NCI-H446 (cell line): ENCODE measurements at places on chromosomes 11 and 22.
A peak's percentile ranks its signal among the peaks of the same experiment; 100 is the strongest.

DNA sequence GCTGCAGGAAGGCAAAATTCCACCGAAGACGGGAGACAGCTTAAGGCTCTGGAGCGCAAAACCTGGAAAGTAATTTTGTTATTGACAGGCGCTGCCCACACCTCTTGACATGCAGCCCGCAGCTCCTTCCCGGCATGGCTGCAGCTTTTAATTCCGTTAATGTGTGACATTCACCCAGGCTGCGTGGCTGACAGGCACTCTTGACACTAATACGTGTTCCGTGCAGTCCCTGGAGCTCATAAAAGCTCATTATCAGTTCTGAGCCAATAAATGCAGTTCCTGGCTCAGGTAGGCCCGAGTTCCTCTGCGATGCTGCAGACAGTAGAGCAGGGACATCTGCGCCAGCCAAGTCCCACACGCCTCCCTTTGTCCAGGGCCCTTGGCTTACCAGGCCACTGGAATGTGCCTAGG is 34.8 kb downstream of the TSPAN18 start:
- DNase-seq: no peak

DNA sequence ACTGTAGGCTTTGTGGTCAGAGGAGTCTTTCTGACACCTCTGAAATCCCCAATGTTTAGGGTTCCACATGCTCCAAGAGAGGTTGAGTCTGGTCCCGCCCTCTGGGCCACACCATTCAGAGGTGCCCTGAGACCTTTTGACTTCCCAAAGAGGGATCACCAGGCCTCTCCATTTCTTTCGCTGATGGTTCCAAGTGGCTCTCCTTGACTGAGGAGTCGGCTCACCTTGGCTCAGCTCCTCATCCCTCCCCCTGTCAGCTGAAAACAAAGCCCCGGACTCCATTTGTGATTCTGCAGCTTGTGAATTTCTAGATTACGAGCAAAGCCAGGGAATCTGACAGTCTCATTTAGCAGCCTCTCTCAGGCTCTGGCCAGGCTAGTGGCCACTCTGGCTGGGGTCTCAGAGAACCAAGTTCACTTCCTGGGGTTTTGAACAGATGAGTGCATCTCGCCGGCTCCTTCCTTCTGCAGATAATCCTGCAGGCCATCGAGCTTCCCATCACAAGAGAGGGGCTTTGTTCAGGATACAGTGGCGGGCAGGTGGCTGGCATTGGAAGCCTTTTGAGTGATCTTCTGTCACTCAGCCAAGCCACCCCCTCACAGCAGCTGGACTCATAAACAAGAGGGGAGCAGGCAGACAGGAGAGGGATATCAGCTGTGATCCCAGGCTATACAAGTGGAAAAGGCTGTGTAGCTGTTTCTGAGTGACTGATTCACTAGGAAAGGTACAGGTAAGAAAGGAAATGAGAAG is 102.9 kb downstream of the TRIM29 start:
- no peak for DNase-seq

DNA sequence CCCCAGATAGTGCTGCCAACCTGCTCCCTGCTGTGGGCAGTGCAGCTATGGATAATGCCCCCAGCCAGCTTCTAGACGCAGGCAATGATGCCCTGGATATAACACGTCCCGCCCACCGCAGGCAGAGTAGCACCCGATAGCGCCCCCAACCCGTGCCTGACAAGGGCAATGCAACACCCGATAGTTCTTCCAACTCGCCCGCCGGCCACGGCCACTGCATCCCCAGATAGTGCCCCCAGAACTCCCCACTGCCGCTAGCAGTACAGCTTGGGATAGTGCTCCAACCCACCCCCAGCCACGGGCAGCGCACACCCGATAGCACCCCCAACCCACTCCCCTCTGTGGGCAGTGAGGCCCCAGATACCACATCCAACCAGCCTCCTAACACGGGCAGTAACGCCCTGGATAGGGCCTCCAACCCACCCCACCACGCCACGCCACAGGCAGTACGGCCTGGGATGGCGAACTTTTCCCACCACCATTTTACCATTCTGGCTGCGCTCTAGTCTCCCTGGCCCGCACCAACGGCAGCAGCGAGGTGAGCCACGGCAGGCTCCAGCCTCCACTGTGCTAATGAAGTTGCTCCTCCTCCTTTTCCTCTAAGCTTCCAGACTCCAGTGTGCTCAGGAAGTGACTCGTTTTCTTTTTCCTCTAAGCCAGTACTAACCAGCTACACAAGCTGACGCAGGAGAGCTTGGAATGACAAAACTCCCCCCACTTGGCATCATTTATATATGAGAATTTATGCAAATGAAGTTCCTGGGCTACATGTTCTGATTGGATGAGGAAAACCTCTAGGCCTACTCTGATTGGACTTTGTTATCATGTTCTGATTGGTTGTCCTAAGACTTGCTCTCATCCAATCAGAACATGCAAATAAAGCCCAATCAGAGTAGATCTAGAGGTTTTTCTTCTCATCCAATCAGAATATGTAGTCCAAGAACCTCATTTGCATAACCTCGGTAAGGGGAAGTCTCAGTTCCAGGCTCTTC is 3.0 kb upstream of the RFPL3 start:
- DNase-seq: no peak

DNA sequence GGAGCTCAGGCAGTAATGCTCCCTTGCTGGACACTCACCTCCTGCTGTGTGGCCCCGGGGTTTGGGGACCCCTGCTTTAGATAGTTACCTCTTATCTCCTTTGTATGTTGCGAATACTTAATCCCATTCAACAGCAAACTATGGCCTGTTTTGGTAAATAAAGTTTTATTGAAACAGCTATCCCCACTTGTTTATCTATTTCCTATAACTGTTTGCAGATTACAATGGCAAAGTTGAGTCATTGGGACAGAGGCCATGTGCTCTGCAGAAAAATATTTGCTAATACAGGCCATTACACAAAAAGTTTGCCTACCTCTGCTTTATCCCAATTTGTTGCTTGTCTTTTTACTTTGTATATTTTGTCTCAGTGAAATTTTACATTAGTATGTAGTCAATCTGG is 68.4 kb downstream of the CACNA1I start:
- DNase-seq: no peak

- DNase-seq: no peak
Observed at GRCh38 chr22:36865346-36865745, 4.5 kb downstream of the NCF4 start.

DNA sequence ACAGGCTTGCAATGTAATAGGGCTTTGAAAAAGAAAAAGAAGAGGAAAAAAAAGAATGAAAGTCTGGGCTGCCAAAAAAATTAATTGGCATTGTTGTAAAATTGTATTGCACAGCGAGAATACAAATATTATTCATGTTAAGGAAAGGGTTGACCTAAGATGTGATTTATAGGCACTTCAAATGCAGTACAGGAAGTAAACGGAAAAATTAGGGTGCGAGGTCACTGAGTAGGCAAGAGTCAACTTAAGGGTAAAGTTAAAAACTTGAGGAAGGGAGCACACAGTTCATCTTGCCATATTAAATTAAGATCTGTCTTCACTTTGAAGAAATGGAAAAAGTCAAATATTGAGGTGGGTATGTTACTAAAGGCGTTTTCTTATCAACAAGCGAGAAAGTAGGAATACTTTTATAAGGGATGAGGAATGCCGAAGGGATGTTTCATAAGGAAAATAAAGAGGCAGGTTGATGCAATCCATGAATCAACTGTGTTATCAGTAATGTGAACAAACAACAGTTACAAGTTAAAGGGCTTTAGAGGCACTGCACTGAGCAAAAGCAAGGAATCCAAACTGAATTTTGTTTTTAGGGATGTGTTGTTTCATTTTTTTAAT is 123.0 kb downstream of the WT1 start:
- DNase-seq: no peak

GRCh38 chr22:30008401-30008800 is 71.9 kb upstream of the HORMAD2 start:
- no peak for DNase-seq

DNA sequence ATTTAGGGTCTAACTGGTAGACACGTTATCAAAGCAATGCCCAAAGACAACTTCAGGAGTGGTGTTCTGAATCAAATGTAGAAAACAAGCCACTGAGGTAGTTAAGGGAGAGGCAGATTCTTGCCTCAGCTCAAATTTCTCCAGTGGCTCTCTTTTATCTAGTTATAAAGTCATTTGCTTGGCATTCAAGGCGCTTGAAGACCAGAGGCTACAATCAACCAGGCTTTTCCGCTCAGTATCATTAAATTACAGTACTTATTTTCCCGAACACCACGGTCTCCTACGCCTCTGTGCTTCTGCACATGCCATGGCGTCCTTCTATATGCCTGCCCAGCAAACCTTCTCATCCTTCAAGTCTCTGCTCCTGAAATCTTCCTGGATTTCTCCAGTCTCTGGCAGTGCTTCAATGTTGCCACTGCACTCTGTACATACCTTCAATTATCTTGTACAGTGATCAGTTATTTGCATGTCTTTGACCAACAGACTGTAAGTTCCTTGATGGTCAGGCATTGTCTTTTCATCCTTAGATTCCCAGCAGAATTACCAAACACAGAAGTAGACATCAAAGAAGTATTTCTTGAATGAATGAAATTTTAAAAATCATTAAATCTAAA is 1.4 kb downstream of the POGLUT3 start:
- DNase-seq: peak; percentile 16

DNA sequence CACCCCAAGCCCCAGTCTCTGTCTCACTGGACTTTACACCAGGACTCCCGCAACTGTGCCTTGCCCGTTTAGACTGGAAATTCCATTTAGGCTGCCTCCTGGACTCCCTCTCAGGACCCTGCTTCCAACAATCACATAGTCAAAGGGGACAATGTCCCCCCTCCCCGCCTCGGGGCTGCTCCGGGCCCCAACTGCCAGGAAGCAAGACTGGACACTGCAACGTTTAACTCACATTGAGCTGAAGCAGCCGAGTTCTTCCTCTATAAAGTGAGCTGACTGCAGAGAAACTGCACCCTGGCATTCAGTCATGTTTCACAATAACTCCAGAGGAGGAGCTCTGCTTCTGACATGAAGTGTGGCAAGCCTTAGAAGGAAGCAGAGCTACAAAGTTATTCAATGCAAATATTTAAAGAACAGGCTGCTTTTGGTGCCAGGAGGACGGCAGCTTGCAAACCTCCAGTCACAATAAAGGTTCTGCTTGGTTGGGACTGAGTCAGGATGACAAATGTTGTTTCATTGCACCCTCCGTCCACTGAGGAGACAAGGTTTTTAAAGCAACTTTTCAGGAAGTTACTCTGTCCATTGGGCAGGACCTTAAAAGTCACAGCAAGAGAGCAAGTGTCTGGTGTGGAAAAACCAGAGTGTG is 19.9 kb downstream of the PACSIN2 start:
- no peak for DNase-seq

DNA sequence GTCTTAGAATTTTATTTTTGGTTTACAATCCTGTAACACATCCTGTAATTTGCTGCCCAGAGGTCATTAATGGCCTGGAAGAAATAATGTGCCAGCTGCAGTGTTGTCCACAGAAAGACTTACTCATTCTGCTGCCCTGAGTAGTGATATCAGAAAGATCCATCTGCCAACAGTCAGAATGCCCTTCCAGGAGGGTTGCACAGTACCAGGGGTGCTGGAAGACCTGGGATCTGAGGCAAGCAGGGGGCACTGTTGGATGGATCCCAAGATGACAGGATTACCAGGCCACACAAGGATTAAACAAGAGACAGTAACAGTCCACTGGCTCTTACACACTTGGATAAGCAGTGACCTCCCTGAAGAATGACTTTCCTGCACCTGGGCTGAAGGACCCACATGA is 93.8 kb upstream of the TOP3B start:
- no peak for DNase-seq

GRCh38 chr11:58900479-58901420 is 38.5 kb upstream of the GLYATL1 start:
- peak; percentile 29 for DNase-seq

DNA sequence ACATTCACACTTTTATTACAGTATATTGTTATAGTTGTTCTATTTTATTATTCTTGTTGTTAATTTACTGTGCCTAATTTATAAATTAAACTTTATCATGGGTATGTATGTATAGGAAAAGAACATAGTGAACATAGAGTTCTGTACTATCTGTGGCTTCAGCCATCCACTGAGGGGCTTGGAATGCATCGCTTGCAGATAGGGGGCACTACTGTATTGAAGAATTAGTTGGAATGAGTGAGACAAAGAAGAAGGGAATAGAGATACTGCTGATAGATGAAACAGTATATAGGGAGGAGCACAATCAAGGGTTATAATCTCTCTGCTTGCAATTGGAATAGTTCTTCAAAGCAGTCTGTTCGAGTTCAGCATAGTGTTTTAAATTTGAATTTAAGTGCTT is 432.2 kb downstream of the RAB38 start:
- no peak for DNase-seq

- DNase-seq: no peak
Observed at GRCh38 chr11:12900496-12900895, 108.6 kb upstream of the RASSF10 start.

DNA sequence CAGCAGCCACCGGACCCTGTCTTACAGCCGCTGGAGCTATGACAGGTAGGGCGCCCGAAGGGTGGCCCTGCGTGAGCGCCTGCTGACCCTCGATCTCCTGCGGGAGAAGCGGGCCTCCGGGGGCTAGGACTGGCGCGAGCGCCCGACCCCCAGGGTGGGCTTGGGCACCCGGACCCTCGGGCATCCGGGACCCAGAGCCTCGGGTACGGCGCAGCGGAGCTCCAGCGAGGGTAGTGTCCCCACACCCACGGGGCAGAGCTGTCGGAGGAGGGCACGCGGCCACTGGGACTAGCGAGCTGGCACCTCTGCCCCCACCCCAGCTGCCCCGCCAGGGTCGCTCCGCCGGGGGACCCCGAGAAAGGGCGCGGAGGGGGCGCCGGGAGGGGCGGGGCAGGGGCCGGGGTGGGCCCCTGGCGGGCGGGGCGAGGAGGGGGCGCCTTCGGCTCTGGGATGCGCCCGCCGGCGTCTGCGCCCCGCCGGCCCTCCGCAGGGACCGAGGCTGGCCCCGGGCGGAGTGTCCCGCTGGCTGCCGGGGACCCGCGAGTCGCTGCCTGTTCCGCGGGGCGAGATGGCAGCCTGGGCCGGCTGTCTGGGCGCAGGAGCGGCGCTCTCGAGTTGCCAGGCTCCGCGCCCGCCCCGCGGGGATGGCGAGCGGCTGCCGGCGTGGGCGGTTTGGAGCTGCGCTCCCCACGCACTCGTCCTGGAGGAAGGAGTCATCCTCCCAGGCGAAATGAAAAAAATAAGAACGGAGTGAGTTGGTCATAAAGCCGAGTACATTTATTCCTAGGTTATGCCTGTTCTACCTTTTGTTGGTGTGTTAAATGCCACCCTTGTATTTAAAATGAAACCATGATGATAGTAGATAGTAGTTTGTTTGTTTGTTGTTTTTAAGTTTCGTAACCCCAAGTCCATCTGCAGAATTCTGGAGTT is 32.4 kb downstream of the EIF3F start:
- no peak for DNase-seq

- no peak for DNase-seq
Observed at GRCh38 chr22:30733181-30733631, 38.5 kb downstream of the OSBP2 start.

- no peak for DNase-seq
Observed at GRCh38 chr11:9787260-9787659, 123.4 kb downstream of the SWAP70 start.

- no peak for DNase-seq
Observed at GRCh38 chr11:118396097-118396501, 5.3 kb upstream of the ATP5MG start.

- DNase-seq: no peak
Observed at GRCh38 chr22:36301851-36302250, 48.9 kb downstream of the APOL1 start.
